Stimulated activated CD4-positive, alpha-beta T cell treated with anti-CD3 and anti-CD28 coated beads, Interleukin-4, amount 100 ng/mL, for 1 hour (primary cell): ENCODE measurements at places on chromosomes 1 and 21.

- DNase-seq: peak; percentile 42
These were observed 38.6 kb upstream of the COX20 start for GRCh38 chr1:244796719-244797406.

GRCh38 chr1:213864091-213864490 lies 123.7 kb upstream of the PROX1 start:
- no peak for DNase-seq

- DNase-seq: no peak
These were observed 213.1 kb upstream of the CAMK1G start for GRCh38 chr1:209370241-209370995.

- DNase-seq: no peak
These were observed 23.3 kb upstream of the ST6GALNAC5 start for GRCh38 chr1:76843821-76844464.

GRCh38 chr1:154951901-154952657 lies 3.8 kb downstream of the PBXIP1 start:
- DNase-seq: peak; percentile 73
